ENCODE measurements at places on chromosomes 2 and 18.

DNA sequence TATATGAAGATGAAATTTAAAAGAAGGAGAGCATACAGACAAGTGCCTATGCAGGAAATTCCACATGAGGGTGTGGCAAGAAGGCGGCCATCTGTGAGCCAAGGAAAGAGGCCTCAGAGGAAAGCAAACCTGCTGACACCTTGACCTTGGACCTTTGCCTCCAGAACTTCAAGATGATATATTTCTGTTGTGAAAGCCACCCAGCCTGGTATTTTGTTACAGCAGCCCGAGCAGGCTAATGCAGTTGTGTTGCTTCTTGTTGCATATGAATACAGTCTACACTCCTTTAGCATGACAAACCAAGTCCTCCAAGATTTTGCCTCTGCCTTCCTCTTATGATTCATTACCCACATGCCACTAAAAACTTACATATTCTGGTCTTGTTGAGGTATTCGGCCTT, 374.8 kb upstream of the TRIB2 start:
- no peak for DNase-seq

DNA sequence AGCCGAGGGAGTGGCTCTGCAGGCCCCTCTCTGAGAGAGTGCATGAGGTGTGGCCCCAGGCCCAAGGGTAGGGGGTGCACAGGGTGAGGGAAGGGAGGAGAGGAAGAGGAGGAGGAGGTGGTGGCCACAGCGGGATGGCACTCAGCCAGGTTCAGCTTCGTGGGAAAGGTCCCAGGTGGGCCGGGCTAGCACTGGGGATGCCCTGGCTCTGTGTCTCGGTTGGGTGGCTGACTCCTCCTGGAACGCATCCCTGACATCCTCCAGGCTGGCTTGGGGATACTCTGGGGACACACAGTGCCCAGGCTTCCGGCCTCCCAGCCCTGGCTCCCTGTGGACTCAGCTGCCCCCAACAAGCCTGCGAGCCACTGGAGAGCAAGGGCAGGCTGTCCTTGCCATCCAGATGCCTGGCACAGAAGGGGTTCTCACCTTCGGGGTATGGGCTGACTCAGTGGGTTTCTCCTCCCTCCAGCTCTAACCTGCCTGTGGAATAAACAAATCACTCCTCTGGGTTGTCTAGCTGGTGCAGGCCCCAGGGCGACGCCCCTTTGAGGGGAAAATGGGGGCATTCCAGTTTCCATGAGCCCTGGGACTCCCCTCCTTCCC, 582 bp upstream of the ZAP70 start:
- no peak for DNase-seq

GRCh38 chr18:35590935-35591334, 9.4 kb downstream of the GALNT1 start:
- DNase-seq: no peak

- DNase-seq: no peak
Measured at GRCh38 chr2:136962105-136962725, 196.9 kb downstream of the THSD7B start.

DNA sequence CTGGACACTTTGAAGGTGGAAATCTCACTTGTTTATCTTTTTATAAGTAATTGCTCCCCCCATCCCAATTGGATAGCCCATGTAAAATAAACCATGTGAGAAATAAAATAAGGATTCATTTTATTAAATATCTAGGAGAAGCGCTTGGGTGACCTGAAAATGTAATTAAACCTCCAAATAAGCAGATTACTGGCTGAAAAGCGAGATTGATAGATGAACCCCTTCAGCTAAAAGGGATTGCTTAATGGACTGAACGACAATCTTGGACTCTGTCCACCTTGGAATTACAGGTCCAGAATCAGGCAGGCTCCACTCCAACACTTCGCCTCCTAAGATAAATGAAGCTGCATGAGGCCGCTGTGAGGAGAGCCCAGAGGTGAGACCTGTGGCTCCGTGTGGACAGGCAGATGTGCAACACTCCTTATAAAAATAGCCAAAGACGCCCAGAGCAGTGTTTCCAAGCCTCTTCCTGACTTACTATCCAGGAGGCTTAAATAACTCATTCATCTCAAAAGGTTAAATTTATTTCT, 441.5 kb downstream of the MTX2 start:
- no peak for DNase-seq

DNA sequence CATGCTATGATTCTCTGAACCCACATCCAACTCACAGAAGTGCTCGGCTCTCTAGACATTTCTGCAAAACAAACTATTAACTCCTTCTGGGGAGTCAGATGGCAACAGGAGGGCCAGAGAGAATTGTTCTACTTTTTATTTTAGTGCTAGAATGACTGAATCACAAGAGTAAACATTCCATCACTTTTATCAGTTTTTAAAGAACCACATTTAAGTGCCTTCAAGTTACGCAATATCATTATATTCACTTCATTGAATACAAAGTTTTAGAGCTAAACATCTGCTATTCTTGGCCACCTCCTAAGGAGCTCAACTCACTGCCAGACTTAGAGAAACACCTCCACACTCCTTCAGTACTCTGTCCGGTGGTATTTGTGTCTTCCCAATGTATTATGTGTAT, 22.4 kb downstream of the B4GALT6 start:
- DNase-seq: no peak

DNA sequence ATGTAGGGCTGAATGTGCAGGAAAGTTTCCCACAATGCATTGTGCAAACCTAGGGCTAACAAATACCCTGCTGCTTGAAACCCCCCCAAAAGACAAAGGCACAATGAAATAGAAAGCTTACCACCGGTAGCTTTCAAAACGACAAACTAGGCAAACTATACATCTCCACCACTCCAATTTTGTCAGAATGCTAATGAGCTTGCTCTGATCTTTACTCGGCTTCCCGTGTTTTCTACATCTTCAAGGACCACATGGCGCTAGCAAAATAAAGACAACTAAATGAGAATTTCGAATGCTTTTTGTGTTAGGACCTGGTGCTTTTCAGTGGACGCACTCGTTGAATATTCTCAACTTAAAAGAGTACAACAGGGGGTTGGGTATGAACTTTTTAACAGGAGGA, 37.2 kb upstream of the OTX1 start:
- no peak for DNase-seq

Data from activated CD8-positive, alpha-beta memory T cell treated with anti-CD3 and anti-CD28 coated beads for 4 hours (primary cell).